ENCODE measurements at places on chromosomes 3 and 15.
A peak's percentile ranks its signal among the peaks of the same experiment; 100 is the strongest.

GRCh38 chr3:128495435-128495970 is 2.5 kb upstream of the GATA2 start:
- no peak for DNase-seq

DNA sequence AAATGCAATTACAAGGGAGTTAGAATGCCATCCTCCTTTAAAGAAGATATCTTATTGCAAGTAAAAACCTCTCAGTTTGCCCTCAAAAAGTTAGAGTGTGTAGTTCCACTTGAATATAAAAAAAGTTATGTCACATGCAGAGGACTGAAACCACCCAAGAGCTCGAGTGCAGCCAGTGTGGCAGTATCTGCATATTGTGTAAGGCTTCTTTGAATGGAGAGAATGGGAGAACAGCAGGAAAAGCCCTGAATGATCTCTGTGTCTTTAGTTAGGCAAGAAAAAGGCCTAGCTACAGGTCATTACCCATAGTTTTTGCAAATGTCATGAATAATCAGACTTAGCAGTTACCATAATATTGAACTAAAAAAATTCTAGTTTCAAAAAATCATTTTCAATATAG is 13.9 kb upstream of the TEX9 start:
- no peak for DNase-seq

- DNase-seq = peak; percentile 72
Observed at GRCh38 chr3:138915503-138916498, 31.1 kb downstream of the FOXL2 start.

- no peak for DNase-seq
Observed at GRCh38 chr15:44682211-44682610, 18.7 kb upstream of the SPG11 start.

- DNase-seq = no peak
Observed at GRCh38 chr15:80049046-80049445, 10.4 kb upstream of the ZFAND6 start.

DNA sequence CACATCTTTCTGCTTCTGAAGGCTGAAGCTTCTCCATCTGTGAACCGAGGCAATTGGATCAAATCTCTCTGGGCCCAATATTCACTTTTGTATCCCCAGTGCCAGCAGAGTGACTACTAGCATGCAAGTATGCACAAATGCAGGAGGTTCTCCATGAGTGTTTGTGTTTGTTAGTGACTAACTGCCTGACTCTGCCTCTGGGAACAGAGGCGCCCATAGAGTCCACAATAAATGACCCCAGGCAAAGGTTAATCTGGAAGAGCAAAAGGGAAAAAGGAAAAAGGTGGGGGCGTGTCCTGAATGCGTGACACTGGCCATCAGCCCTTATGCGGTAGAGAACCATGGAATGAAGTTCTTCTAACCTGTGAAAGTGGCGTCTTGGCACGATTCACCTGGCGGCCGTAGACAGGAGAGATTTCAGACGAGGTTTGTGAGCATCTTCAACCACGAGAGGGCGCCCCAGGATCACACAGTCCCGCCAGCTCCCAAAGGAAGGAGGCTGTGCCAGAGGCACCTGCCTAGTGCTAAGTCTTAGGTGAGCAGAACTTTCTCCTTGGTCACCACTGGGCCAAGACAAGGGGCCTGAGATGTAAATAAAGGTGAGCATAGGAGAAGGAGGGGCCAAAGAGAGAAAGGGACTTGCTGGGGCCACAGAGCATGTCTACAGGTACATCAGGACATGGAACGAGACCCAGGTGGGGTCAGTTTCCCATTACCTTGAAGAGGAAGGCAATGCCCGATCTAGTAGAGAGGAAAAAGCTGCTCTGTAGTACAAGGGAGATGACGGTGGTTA is 44.2 kb downstream of the RBPMS2 start:
- DNase-seq = peak; percentile 91

GRCh38 chr3:108100906-108101660 is 10.3 kb upstream of the CD47 start:
- DNase-seq = no peak

DNA sequence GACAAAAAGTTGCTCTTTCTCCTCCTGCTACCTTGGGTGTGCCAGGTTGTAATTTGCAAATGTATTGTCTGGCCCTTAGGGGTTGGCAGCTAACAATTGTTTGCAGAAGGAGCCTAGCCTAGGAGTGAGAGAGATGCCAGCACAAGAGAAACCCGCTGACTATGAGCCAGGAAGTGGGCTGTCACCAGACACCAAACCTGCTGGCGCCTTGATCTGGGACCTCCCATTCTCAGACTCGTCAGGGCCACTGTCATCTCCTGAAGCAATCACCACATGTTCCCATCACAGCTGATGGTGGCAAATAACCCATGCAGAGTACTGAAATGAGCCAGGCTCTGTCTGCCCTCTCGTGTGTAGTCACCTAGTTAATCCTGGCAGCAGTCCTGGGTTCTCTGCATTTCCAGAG is 406.4 kb upstream of the NPAP1 start:
- DNase-seq = no peak

- DNase-seq = no peak
Observed at GRCh38 chr3:181794011-181794790, 82.5 kb downstream of the SOX2 start.

DNA sequence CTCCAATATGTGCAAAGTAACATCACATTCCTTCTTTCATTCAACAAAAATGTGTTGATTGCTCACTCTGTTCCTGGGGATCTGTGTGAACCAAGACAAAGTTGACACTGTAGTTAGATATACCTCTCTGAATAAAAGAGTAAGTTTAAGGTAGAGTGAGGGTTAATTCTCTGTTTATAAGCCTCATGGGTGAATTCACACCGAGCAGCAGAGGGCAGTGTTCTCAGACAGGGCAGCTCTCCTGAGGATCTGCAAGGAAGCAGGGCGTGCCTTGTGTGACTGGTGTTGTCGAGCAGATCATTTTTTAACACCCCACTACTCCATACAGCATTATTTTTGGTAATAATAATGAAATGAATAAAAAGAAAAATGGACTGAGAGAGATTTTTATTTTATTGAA is 34.4 kb downstream of the PAQR9 start:
- DNase-seq = no peak

DNA sequence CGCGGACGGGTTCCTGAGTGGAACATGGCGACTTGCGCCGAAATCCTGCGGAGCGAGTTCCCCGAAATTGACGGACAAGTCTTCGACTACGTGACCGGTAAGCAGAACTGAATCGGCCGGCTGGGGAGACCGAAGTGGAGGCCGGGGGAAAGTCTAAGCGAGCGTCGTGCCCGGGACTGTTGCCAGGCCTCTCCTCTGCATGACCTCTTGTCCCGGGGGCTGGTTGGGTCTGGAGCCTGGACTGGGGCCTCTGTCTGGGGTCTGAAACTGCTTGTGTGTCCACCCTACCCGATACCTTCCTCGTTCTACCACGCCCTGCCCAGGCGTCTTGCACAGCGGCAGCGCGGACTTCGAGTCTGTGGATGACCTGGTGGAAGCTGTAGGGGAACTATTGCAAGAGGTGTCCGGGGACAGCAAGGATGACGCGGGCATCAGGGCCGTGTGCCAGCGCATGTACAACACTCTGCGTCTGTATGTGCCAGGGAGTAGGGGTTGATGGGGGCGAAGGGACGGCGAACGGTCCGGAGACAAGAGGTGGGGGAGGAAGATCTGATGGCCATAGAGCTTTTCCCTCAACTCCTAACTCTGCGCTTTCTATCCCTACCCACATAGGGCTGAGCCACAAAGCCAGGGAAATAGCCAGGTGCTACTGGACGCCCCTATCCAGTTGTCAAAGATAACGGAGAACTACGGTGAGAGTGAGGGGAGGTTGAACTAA is at the start of gene ABCF3:
Gene ABCF3 (plus strand): TSS at position 16 of the 718 bp plus-strand sequence. CDS start 9 bp downstream, at position 25.
- no peak for DNase-seq

Data from T-helper 9 cell (primary cell).